Naive thymus-derived CD8-positive, alpha-beta T cell (primary cell): ENCODE measurements at places on chromosomes 7 and 10. TPM values are rescaled to one million over a fixed set of nuclear protein-coding genes. Genes with fewer than 3 reads are reported as not detected.

NYAP1 gene
- not detected for polyA plus RNA-seq

DNA sequence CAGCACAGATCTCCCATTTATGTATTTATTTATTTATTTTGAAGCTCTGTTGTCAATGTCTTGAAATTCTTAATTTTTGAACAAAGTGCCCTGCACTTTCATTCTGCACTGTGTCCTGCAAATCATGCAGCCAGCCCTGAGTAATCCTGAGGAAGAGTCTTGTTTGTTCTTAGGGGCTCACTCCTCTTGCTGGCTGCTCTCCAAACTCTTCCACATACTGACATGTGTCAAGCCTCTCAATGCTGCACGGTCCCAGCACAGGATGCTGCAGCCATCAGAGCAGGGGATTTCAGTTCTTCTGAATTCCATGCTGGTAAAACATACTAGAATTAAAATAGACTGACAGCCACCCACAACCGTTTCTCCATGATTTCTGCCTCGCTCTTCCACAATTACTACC lies 207.2 kb downstream of the PARD3 start:
- DNase-seq = no peak

- DNase-seq = no peak
Observed at GRCh38 chr7:116206141-116206540, 4.2 kb upstream of the TES start.

CLRN3 gene
- not detected for polyA plus RNA-seq

DNA sequence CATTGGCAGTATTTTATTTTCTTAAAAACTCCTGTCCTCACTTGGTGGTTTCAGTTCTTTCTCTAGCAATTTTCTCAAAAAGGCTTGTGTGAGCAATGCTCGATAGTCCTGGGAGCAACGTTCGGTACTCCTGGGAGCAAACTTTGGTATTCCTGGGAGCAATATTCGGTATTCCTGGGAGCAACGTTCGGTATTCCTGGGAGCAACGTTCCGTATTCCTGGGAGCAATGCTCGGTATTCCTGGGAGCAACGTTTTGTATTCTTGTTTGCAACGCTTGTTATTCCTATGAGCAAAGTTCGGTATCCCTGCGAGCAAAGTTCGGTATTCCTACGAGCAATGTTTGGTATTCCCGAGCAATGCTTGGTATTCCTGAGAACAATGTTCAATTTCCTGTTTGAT lies 362.0 kb upstream of the ADARB2 start:
- DNase-seq = no peak

DNA sequence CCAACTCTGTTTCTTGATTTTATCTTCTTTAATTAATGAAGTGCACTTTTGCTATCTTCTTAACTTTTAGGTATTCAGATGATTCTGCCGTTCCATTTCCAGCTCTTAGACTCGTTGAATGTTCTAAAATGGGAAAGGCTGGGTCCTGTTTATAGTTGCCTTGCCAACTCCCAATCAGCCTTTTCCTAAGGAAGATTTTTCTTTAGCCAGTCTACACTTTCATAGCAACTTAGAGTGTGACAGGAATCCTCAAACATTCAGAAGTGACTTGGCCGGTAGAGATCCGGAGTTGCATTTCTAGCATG lies 23.0 kb upstream of the TRIL start:
- DNase-seq = no peak

DNA sequence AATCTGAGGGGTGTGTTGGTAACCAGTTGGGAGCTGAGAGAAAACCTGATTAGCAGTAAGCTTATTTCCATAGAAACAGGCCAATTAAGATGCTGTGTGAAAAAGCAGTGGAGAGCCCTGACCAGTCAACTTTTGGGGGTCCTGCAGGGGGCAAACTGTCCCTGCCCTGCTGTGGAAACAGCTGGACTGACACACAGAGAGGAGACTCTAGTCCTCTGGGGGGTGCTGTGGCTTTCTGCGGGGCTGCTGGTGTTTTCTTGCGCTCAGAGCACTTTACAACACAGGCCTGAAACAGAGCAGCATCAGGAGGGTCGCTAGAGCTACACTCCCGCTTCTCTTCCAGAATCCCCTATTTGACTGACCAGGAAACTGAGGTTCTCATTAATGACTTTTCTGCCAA lies 546.9 kb upstream of the GALNT17 start:
- DNase-seq = no peak

DNA sequence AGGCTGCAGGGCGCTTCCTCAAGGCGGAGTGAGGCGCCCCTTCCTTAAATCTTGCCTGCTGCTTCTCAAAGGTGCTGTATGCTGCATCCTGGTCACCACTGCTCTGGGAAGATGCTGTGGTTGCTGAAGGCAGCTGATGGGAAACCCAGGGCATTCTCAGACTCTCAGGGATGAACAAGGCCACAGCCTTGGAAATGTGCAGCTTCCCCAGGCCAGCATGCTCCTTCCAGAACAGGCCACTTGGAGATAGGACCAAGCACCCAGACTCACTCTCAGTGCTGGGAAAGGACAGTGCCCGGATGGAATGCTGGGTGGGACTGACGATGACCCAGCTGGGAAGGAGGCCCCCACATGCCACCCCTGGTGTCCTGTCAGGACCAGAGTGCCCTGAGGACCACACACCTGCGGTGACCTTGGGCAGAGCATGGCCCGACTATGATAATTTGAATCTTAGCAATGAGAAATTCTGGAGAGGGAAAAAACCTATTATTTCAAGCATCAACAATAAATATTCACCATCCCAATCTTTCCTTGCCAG lies 235.5 kb downstream of the TNS3 start:
- DNase-seq = no peak

PRSS1 gene
- polyA plus RNA-seq = not detected

DRGX gene
- not detected for polyA plus RNA-seq

DNA sequence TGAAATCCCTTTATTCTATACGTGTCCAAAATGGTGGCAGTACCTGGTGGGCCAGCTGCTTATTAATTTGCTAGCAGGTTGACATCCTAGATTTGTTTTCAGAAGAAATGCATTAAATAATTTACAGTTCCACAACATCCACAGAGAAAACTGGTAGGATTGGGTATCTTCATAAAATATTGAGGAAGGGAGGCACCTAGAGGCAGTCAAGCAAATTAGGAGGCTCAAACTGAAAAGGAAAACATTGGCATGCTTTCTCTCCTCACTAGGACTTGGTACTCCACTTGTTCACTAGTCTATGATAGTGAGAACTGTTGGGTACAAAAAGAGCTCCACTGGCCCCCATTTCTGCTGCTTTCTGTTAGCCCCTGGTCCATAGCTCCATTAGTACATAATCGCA lies 18.3 kb upstream of the LRGUK start:
- DNase-seq = no peak

HABP2 gene
- not detected for polyA plus RNA-seq
